ENCODE measurements at places on chromosomes 12 and 14. TPM values are rescaled to one million over a fixed set of nuclear protein-coding genes. Genes with fewer than 3 reads are reported as not detected.

DNA sequence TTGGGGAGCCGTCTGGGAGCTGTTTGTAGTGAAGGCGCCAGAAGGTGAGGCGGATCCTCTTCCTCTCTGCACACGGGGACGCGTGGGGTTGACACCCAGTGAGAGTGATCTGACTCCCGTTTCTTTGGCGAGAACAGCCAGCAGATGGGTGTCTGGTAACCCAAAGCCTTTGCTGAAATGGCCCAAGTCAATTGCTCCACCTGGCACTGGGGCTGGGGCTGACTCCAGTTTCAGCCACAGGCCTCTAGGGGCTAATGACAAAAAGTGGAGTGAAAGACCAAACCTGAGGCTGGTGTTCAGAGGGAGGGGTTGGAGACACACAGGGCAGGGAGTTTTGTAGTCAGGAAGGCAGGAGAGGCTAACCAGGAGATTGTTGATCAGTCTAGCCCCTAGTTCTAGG lies 87.0 kb downstream of the FRMD6 start:
- no peaks in the 10 kb centered on the region for H3K36me3 ChIP-seq
- H3K27ac ChIP-seq, result no peak overlapping the region
- H3K4me3 ChIP-seq, result no peak overlapping the region
- no peak for DNase-seq

The KLHDC1 gene
- 2.6 TPM for total RNA-seq

The TGM1 gene
- total RNA-seq, result 4.0 TPM

- no peak for DNase-seq
- no peaks in the 10 kb centered on the region for H3K36me3 ChIP-seq
- H3K27me3 ChIP-seq, result peaks cover 2% of the 10 kb centered on the region
Observed at GRCh38 chr12:93041416-93041815, 112.3 kb upstream of the EEA1 start.

- H3K4me1 ChIP-seq, result no peaks in the 10 kb centered on the region
- H3K27me3 ChIP-seq, result peaks cover 3% of the 10 kb centered on the region
- H3K4me3 ChIP-seq, result no peak overlapping the region
- DNase-seq, result no peak
- no peak overlapping the region for H3K27ac ChIP-seq
Observed at GRCh38 chr12:113062502-113063395, 6.2 kb downstream of the DTX1 start.

The RBM19 gene
- 32.4 TPM for total RNA-seq

DNA sequence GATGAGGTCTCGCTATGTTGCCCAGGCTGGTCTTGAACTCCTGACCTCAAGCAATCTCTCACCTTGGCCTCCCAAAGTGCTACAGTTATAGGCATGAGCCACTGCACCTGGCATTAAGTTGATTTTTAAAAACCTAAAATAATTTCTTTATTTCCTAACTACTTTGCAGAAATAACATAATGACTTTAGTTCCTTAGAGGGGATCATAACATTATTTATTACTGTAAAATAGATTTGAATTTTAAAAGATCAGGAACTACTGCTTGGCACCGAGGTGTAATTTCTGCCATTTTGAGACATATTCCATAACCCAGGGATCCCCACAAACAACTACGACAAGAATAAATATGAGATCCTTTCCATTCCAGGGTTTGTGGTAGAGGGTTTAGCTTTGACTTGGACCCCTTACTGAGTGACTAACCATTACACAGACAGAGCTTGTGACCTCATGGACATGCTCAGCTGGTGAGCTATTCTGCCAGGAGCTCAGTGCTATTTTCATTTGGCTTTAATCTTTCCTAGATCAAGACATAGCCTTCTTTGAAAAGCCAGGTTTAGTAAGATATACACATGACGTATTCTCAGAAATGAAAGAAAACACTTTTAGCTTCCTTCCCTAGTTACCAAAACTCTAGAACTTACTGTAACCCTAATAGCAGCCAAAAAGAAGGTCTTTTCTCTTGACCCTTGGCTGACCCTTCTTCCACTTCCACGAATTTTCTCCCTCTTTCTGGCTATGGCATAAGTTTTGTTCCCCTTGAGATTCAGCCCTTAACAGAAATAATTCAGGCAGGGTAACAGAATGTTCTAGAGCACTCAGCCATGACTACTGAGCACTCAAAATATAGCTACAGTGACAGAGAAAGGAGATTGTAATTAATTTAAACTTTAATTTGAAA lies 75.1 kb upstream of the NUDT4 start:
- no peaks in the 10 kb centered on the region for H3K36me3 ChIP-seq
- DNase-seq, result no peak
- peaks cover 5% of the 10 kb centered on the region for H3K27me3 ChIP-seq
- H3K4me1 ChIP-seq, result no peaks in the 10 kb centered on the region
- H3K4me3 ChIP-seq, result no peak overlapping the region

DNA sequence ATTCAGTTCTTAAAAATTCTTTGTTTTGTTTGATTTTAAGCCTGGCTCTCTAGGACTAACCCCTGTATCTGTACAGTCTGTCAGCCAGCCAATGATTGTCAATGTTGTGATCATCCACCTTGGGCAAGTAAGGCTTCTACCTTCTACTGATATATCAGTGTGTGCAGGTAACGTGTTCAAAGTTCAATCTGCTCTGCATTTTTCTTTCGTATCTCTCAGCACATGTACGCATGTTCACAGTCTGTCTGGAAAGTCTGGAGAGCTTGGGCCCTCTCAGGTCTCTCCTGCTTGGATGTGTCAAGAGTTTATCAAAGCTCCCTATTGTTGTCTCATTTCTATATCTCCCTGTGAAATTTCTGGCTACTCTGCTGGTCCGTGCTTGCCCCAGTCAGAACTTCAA lies 138.6 kb upstream of the VRK1 start:
- no peak overlapping the region for H3K4me3 ChIP-seq
- H3K27ac ChIP-seq, result no peak overlapping the region
- peaks cover 33% of the 10 kb centered on the region for H3K27me3 ChIP-seq
- no peaks in the 10 kb centered on the region for H3K4me1 ChIP-seq
- DNase-seq, result no peak

The ZNF84 gene
- 17.4 TPM for total RNA-seq

- H3K27ac ChIP-seq, result no peak overlapping the region
- H3K36me3 ChIP-seq, result no peaks in the 10 kb centered on the region
- peaks cover 3% of the 10 kb centered on the region for H3K4me1 ChIP-seq
- H3K27me3 ChIP-seq, result no peaks in the 10 kb centered on the region
- DNase-seq, result no peak
Observed at GRCh38 chr14:64363265-64363846, 24.8 kb upstream of the MTHFD1 start.

The HCAR3 gene
- not detected for total RNA-seq

GRCh38 chr14:92519246-92520101 lies 5.9 kb downstream of the RIN3 start:
- no peaks in the 10 kb centered on the region for H3K36me3 ChIP-seq
- peaks cover 19% of the 10 kb centered on the region for H3K4me1 ChIP-seq

GRCh38 chr12:74981541-74981940 lies 228.1 kb downstream of the KCNC2 start:
- H3K4me1 ChIP-seq, result no peaks in the 10 kb centered on the region
- H3K27ac ChIP-seq, result no peak overlapping the region
- H3K36me3 ChIP-seq, result no peaks in the 10 kb centered on the region
- no peak overlapping the region for H3K4me3 ChIP-seq
- H3K27me3 ChIP-seq, result no peaks in the 10 kb centered on the region
- no peak for DNase-seq

GRCh38 chr14:51533872-51534553 lies 117.7 kb upstream of the FRMD6 start:
- no peak overlapping the region for H3K4me3 ChIP-seq
- H3K36me3 ChIP-seq, result no peaks in the 10 kb centered on the region
- H3K27ac ChIP-seq, result no peak overlapping the region

GRCh38 chr14:34098045-34098984 lies 147.4 kb upstream of the EGLN3 start:
- H3K27me3 ChIP-seq, result no peaks in the 10 kb centered on the region
- H3K4me1 ChIP-seq, result peaks cover 22% of the 10 kb centered on the region
- peak; percentile 39 for DNase-seq
- no peak overlapping the region for H3K4me3 ChIP-seq
- no peaks in the 10 kb centered on the region for H3K36me3 ChIP-seq
